ENCODE measurements at places on chromosomes 6 and 20. TPM values are rescaled to one million over a fixed set of nuclear protein-coding genes. Genes with fewer than 3 reads are reported as not detected.
A peak's percentile ranks its signal among the peaks of the same experiment; 100 is the strongest.

ELOVL2 gene
- total RNA-seq: 1.7 TPM

POM121L2 gene
- 0.07 TPM for total RNA-seq

SH3BGRL2 gene
- 23.8 TPM for total RNA-seq

FNDC1 gene
- 0.38 TPM for total RNA-seq

OARD1 gene
- 33.1 TPM for total RNA-seq

ANKRD66 gene
- not detected for total RNA-seq

DNA sequence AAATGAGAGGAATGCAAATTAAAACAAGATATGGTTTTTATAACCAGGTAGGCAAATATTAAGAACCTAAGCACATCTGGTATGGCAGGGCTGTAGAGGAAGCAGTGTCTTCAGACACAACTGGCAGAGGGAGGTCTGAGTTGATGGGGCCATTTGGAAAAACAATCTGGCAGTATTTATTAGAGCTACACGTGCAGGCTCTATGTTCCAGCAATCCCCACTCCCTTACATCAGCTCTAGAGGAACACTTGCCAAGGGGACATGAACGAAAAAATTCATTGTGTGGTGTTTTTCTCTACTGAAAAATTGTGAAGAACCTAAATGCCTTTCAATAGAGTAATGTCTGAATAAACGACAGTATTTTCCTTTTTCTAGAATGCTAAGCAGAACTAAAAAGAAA, 111.6 kb upstream of the EDN1 start:
- H3K4me3 ChIP-seq: no peak overlapping the region
- no peaks in the 10 kb centered on the region for H3K27me3 ChIP-seq
- no peak for DNase-seq
- no peak overlapping the region for H3K27ac ChIP-seq

DNA sequence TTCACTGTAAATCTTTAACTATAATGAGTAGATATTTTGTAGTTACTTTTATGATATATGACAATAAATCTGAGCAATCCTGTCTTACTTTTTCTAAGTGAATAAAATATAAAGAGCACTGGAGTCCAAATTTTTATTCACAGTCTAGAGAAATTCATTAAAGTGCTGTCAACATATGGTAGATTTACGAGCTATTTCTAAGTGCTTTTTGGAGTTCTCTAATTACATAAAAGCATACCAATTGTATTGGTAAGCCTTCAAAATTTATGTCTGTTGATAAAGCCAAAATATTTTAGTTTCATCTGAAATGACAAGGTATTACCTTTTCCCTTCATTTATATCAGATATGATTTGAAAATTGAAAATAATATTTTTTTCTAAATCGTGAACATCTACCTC, 75.4 kb downstream of the MAN1A1 start:
- no peak overlapping the region for H3K4me3 ChIP-seq
- H3K27me3 ChIP-seq: no peaks in the 10 kb centered on the region
- no peak overlapping the region for H3K27ac ChIP-seq

DNA sequence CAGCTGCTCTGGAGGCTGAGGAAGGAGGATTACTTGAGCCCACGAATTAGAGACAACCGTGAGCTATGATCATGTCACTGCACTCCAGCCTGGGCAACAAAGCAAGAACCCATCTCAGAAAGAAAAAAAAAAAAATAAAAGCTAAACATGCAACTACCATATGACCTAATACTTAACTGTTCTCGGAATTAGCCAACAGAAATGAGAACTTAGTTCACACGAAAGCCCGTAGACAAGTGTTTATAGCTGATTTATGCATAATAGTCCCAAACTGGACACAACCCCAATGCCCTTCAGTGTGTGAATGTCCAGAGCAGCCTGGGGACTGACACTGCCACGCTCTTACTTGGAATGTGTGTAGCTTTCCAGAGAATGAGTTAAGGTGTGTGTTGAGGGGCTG, 211.5 kb upstream of the PROKR2 start:
- H3K36me3 ChIP-seq: no peaks in the 10 kb centered on the region
- no peak for DNase-seq
- no peaks in the 10 kb centered on the region for H3K4me1 ChIP-seq
- no peak overlapping the region for H3K27ac ChIP-seq
- H3K4me3 ChIP-seq: no peak overlapping the region

DNA sequence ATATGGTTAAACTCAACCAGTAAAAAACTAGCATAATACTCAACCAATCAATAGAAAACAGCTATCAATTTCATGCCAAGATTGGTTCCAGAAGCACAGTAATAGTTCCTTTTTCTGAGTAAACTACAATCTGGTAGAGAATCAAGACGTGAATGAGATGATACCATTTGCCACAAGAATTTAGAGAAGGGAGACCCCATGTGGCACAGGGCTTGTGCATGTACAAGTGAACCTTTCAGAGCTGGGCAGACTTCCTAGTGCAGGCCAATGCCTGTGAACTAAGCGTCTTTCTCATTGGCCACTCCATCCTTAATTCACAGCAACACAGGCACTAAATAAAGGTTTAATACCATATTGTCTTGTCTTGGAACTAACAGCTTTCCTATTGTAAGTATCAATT, 213.5 kb downstream of the RFPL4B start:
- no peak overlapping the region for H3K4me3 ChIP-seq
- H3K27ac ChIP-seq: no peak overlapping the region
- no peaks in the 10 kb centered on the region for H3K36me3 ChIP-seq
- H3K27me3 ChIP-seq: no peaks in the 10 kb centered on the region
- peak; percentile 17 for DNase-seq

- DNase-seq: no peak
- H3K27ac ChIP-seq: no peak overlapping the region
- H3K4me3 ChIP-seq: no peak overlapping the region
- no peaks in the 10 kb centered on the region for H3K36me3 ChIP-seq
- H3K27me3 ChIP-seq: no peaks in the 10 kb centered on the region
These were observed 568.2 kb downstream of the HDGFL1 start for GRCh38 chr6:23137611-23138010.

GRCh38 chr20:53291548-53291947, 302.1 kb downstream of the ZNF217 start:
- no peaks in the 10 kb centered on the region for H3K36me3 ChIP-seq
- H3K4me3 ChIP-seq: no peak overlapping the region
- no peak overlapping the region for H3K27ac ChIP-seq
- no peaks in the 10 kb centered on the region for H3K4me1 ChIP-seq
- H3K27me3 ChIP-seq: no peaks in the 10 kb centered on the region

DNA sequence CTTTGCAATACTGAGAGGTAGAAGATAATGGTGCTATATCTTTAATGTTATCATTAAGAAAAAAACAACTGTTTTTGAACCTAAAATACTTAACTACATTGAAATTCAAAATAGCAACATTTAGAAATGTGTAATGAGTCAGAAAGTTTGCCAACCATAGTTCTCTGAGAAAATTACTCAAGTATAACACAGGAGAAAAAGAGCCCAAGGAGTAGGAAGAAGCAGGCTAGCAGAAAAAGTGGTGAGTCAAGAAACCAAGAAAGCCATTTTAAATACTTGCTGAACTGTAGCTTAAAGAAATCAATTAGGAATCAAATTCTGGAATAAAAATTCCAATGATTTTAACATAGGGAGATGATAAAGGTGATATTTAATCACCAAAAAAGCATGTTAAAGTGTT, 181.0 kb upstream of the RSPO3 start:
- DNase-seq: no peak
- no peaks in the 10 kb centered on the region for H3K27me3 ChIP-seq
- H3K4me3 ChIP-seq: no peak overlapping the region

- no peaks in the 10 kb centered on the region for H3K27me3 ChIP-seq
- H3K4me3 ChIP-seq: no peak overlapping the region
- DNase-seq: no peak
- no peak overlapping the region for H3K27ac ChIP-seq
- peaks cover 5% of the 10 kb centered on the region for H3K4me1 ChIP-seq
- no peaks in the 10 kb centered on the region for H3K36me3 ChIP-seq
These were observed 24.6 kb downstream of the RNF24 start for GRCh38 chr20:3990716-3991115.

GRCh38 chr20:40397467-40397866, 291.6 kb downstream of the MAFB start:
- DNase-seq: no peak
- H3K36me3 ChIP-seq: no peaks in the 10 kb centered on the region
- no peaks in the 10 kb centered on the region for H3K4me1 ChIP-seq
- H3K4me3 ChIP-seq: no peak overlapping the region
- H3K27me3 ChIP-seq: no peaks in the 10 kb centered on the region

- DNase-seq: no peak
- H3K27ac ChIP-seq: no peak overlapping the region
- no peak overlapping the region for H3K4me3 ChIP-seq
- H3K27me3 ChIP-seq: no peaks in the 10 kb centered on the region
These were observed 496.7 kb downstream of the UTRN start for GRCh38 chr6:144781836-144782235.

GRCh38 chr6:29965873-29966601, 23.7 kb downstream of the HLA-A start:
- no peaks in the 10 kb centered on the region for H3K36me3 ChIP-seq
- no peaks in the 10 kb centered on the region for H3K27me3 ChIP-seq
- peak; percentile 52 for DNase-seq
- H3K4me3 ChIP-seq: peak overlapping the region; percentile 50

DNA sequence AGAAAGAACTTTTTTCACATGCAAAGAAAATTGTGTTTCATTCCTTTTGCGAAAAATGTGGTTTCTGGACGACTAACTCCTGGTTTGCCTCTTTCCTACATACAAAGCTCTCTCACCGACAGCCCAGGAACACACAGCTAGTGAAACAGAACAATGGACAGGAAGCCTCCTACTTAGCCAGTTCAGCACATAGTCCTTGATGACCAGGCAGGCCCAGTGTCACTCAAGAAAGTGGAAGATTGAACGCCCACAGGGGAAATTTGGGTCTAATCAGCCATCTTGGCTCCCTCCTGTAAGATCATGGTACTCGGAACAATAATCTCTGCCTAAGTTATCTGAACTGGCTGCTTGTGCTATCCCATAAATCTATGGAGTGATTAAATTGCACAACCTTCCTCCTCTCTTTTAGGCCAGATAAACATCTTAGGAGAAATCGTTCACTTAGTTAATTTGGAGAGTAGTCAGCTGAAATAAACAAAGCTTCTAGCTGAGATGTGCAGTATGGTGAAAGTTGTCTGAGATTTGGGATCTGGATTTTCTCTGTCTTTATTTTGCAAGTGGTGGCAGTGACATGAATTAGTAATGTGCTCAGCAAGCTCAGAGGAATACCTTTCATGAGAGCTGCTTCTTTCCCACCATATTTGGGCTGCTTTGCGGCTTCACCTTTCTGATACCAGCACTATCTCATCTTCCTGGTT, 147.0 kb downstream of the MTFR2 start:
- peaks cover 73% of the 10 kb centered on the region for H3K27me3 ChIP-seq
- no peak overlapping the region for H3K27ac ChIP-seq
- H3K36me3 ChIP-seq: no peaks in the 10 kb centered on the region

DNA sequence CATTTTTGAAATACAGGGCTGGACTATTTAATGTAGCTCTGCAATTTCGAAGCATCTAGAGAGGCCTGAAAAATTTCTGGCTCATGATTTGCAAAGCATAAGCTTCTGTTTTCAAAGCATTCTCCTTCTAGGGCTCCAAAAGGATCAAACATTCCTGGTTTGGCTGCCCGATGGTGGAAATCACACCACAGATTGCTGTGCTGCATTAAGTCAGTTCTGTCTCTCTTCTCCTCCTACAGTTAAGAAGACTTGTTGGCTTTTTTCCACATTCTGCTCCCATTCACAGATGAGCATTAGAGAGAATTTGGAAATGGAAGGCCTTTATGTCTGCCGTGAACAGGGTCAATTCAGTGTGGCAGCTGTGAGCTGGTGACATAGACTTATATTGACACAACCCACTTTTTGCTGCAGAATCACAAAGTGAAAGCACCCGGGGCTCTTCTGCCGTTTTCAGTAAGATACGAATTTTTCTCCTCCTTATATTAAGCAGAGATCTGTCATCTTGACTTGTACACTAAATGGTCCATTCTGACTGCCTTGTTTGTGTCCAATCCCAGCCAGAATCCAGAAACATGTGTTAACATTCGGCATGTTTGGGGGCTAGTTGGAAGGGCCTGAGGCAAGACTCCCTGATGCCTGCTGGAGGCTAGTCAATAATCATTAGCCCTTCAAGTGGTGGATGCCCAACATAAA, 330.8 kb upstream of the DEFB112 start:
- H3K27me3 ChIP-seq: no peaks in the 10 kb centered on the region
- DNase-seq: no peak
- H3K4me3 ChIP-seq: no peak overlapping the region
- no peaks in the 10 kb centered on the region for H3K4me1 ChIP-seq
- no peak overlapping the region for H3K27ac ChIP-seq
- H3K36me3 ChIP-seq: no peaks in the 10 kb centered on the region

- no peaks in the 10 kb centered on the region for H3K27me3 ChIP-seq
- no peaks in the 10 kb centered on the region for H3K36me3 ChIP-seq
- H3K27ac ChIP-seq: no peak overlapping the region
- H3K4me3 ChIP-seq: no peak overlapping the region
- DNase-seq: peak; percentile 77
These were observed 79.8 kb upstream of the CHD6 start for GRCh38 chr20:41697861-41698559.

- DNase-seq: peak; percentile 4
- no peak overlapping the region for H3K27ac ChIP-seq
- no peaks in the 10 kb centered on the region for H3K27me3 ChIP-seq
- H3K4me3 ChIP-seq: no peak overlapping the region
These were observed 220.2 kb downstream of the ATXN1 start for GRCh38 chr6:16540804-16541752.

DNA sequence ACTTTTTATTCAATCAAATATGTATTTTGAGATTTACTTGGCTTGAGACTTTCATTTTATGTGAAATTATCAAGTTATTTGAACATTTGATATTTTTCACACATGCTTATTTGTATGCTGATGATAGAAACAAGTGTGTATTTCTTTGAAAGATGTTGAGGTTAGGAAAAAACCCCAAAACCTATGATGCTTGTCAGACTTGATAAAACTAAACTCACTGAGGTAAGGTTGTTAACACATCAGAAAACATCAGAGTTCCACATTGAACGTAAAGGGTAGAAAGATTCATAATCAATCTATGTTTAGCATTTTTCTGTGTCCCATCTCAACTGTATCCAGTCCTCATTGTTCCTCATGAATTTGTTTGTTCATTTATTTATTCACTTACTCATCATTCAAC, 12.2 kb downstream of the SF3B5 start:
- no peaks in the 10 kb centered on the region for H3K4me1 ChIP-seq
- H3K36me3 ChIP-seq: no peaks in the 10 kb centered on the region
- no peak for DNase-seq
- no peak overlapping the region for H3K27ac ChIP-seq
- no peak overlapping the region for H3K4me3 ChIP-seq

DNA sequence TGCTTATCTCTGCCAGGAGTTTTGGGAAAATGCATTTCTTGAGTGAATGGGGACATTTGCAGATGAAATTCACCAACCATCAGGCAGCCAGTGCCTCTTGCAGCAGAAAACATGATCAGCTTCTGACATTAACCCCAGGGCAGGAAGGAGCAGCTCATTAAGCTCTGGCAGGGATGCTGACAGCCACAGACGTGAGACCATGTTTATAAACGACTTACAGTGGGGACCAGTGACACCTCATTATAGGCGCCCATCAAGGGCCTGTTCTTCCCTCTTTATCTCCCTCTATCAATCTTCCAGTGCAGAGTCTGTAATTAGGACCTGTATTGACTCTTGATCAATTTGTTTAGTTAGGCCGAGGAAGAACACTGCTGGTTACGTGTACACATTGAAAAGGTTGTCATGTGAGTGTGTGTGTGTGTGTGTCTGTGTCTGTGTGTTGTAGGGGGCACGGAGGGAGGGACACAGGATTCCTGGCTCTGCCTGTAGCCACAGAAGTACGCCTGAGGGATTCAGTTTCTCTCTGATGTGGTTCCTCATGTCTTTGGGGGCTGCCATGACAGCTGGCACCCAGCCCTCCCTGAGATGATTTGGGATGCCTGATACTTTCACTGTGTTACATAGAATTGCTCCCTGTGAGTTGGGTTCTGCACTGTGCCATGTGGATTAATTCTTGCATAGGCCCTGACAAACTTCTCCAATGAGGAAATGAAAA, 428.4 kb upstream of the CHD6 start:
- H3K27ac ChIP-seq: no peak overlapping the region
- no peak for DNase-seq
- no peaks in the 10 kb centered on the region for H3K27me3 ChIP-seq
- no peaks in the 10 kb centered on the region for H3K4me1 ChIP-seq
